Brain microvascular endothelial cell (primary cell): ENCODE measurements at places on chromosomes 13 and 19.

DNA sequence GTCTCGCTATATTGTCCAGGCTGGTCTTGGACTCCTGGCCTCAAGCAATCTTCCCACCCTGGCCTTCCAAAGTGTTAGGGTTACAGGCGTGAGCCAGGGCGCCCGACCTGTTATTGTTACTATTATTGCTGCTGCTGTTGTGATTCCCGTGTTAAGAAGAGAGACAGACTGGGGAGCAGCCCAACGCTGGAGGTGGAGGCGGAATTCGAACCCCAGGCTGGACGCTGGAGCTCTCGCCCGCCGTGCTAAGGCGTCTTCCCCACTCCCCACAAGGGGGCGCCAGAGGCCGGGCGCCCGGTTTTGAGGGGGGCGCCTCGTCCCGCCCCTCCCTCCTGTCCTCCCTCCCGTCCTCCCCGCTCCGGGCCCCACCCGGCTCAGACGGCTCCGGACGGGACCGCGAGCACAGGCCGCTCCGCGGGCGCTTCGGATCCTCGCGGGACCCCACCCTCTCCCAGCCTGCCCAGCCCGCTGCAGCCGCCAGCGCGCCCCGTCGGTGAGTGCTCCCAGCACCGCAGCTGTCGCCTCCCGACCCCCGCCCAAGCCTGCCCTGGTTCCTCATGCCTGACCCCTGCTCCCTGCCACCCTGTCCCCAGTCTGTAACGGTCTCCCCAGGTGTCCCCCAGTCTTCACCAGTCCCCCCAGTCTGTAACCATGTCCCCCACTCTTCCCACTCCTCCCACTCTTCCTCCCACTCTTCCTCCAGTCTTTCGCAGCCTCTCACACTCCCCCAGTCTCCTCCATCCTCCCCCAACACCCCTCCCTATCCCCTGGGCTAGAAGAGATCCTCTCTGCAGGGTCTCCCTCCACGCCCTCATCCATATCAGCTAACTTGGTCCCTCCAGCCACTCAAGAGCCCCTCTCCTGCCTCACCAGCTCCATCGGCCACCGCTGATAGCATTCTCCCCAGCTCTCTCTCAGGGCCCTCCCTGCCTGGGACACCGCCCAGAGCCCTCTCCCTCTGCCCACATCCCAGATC, at the start of gene EHD2:
TSS of gene EHD2 (plus strand) at position 377 of the 976 bp plus-strand sequence. CDS start 3,191 bp downstream, outside the sequence.
- DNase-seq, result peak; percentile 44

DNA sequence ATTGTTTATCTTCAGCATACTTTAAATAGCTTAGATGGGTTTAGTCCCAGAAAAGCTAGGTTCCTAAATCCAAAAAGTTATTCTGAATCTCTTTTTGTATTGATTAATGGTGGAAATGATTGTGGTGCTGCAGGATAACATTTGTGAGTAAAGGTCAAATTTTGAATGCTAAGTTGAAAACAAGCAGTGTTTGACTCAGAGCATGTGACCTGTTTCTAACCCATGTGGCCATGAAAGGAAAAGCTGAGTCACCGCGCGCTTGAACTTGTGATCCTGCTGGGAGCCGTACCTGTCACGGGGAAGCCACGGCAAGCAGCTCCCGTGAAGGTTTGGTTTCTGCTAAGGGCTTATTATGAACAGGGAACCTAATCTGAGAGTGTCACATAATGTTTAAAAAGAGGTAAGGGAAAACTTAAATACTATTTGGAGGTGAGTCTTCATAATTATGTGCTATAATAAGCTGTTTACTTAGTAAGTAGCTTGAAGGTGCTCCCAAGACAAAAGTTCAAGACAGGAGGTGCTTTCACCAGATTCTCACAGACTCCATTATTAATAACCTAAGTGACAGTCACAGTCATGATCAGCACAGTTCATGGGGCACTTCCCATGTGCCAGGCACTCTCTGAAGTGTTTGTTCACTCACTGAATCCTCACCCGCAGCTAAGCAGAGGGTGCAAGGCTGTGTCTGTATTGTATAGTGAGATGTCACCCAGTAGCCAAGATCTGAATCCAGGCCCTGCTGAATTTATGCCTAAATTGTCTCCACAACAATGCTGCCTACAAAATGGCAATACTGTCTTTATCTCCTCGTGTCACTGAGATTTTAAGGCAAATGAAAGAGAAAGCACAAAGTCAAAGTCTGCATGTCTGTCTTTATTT, 286.5 kb downstream of the MYO16 start:
- DNase-seq, result peak; percentile 96

DNA sequence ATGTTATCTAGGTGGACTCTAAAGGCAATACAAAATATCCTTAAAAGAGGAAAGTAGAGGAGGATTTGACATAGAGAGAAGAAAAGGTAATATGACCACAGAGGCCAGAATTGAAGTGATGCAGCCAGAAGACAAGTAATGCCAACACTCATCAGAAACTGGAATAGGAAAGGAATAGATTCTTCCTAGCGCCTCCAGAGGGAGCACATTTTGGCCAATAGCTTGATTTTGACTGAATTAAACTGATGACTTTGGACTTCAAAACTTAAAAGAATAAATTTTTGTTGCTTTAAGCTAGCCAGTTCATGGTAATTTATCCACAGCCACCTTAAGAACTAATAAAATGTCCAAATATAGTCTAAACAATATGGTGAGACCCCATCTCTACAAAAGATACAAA, 1921.9 kb downstream of the OLFM4 start:
- no peak for DNase-seq

DNA sequence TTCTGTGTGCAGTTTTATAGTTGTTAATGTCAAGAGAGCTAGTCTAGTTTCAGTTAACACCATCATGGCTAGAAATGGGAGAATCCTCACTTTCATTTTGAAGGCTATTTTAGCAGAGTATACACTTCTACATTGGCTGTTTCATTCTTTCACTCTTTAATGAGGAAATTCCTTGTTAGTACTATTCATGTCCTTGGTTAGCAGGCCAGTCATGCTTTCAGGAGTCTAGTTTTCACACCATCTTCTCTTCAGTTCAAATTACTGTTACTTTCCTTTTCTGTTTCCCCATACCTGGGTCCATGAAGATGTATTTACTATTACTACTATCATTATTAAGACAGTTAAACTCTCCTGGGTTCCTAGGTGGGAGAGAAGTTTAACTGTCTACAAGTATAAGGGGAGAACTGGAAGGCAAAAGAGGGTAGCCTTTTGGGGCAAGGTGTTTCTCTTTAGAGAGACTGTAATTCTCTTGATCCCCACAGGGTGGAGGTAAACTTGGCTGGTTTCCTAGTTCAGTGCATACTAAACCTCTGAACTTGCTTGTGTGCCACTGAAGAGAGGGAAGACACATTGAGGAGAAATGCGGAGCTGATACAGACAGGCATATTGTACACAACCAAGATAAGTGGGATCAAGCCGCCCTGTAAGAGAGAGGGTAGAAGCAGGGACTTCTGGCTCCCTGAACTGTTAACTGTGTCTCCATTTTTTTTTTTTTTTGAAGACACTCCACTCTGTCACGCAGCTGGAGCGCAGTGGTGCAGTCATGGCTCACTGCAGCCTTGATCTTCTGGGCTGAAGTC, 41.3 kb upstream of the IGFL4 start:
- peak; percentile 46 for DNase-seq

DNA sequence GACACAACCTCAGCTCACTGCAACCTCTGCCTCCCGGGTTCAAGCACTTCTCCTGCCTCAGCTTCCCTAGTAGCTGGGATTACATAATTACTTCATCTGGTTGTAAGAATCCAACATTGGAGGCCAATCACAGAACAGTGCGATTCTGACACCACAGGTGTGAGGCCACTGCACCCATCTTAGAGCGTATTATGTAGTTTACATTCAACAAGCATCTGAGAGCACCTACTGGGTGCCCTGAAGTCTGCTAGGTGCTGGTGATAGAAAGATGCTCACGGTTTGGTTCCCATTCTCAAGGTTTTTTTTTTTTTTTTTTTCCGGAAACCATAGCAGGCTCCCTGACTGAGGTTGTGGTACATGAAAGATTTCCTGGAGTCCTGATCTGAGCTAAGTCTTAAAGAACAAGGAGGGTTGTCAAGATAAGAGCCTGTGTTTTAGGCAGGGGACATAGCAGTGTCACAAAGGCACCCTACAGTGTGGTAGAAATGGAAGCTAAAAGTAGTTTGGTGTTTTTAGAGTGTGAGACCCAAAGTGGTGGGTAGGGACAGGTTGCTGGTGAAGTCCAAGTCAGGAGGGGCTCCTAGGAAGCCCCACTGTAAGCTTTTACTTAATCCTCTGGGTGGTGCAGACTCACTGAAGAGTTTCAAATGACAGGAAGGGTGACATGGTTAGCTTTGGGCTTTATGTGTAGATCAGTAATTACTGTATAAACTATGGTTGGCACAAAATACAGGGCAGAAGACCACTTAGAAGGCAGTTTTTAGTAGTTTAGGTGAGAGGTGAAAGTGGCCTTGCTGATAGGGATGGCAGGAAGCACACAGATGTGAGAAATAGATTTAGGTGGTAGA, 15.2 kb downstream of the SAE1 start:
- DNase-seq, result no peak

DNA sequence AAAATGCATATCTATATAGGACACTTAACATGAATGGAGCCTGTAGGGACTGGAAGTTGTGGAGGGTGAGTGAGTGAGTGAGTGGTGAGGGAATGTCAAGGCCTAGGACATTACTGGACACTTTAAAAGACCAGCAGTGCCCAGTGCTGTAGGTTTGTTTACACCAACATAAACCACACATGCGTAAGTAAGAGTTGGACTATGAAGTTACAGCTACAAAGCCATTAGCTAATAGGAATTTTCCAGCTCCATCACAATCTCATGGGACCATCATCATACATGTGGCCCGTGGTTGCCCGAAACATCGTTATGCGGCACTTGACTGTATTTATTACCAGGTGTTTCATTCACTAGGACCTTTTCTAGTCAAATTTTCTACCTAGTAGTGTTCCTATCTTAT, 49.2 kb downstream of the LATS2 start:
- DNase-seq, result no peak

DNA sequence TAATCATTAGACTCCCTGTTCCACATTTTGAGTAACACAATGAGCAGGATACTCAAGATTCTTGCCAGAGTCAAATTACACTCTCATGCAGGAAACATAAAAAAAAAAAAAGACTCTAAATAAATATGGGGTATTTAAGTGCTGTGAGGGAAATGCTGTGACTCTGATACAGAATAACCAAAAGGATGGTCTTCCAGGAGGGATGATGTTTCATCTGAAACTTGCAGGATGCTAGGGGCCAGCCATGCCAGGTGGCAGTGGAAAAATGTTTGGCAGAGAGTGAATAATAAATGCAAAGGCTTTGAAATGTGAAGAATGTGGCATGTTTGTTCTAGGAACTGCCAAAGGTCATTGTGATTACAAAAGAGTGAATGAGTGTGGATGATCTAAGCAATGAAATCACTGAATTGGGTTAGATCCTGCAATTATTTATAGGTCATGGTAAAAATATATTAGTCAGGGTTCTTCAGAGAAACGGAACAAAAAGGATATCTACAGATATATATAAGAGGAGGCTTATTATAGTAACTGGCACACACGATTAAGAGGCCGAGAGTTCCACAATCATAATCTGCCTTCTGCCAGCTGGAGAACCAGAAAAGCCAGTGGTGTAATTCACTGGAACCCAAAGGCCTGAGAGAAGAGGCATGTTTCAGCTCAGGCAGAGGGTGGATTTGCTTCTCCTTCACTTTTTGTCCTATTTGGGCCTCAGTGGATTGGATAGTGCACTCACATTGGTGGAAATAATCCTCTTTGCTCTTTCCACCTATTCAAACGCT, 1832.8 kb upstream of the MIR17HG start:
- DNase-seq, result peak; percentile 1

- no peak for DNase-seq
Observed at GRCh38 chr19:5478241-5478924, 23.2 kb downstream of the ZNRF4 start.

DNA sequence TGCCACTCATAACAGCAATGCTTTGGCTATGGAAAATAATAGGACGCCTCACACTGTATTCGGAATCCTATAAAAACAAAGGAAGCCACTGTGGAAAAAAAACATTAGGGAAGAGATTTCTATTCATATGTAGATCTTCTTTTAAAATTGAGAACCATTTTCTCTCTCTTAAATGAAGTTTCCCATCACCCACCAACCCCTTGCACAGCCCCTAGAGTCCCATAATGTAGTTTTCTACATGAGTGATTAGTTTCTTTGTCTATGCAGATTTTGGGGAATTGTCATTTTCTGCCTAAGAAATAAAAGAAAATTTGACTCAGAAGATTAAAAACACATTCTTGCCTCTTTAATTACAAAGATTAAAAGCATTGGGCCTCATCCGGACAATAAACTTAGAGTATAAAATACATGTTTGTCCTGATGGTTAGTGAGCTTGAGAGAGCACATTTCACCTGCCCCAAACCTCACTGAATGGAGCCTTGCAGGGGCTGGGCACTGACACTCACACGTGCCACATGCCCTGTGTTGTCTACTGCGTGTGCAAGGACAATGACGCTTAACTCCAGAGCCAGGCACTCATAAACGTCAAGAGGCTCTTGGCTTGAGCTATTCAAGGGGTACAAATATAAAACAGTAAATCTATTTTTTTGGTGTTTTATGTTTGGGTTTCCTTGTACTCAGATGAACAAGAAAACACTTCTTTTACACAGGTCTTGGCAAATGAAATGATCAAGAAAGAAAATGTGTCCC, 40.0 kb upstream of the KL start:
- no peak for DNase-seq

- DNase-seq, result no peak
Observed at GRCh38 chr13:107170270-107170931, 602.5 kb upstream of the ARGLU1 start.

GRCh38 chr19:5216141-5216847, 124.3 kb downstream of the PTPRS start:
- DNase-seq, result no peak

- DNase-seq, result no peak
Observed at GRCh38 chr19:47413941-47414340, 5.4 kb downstream of the MEIS3 start.

DNA sequence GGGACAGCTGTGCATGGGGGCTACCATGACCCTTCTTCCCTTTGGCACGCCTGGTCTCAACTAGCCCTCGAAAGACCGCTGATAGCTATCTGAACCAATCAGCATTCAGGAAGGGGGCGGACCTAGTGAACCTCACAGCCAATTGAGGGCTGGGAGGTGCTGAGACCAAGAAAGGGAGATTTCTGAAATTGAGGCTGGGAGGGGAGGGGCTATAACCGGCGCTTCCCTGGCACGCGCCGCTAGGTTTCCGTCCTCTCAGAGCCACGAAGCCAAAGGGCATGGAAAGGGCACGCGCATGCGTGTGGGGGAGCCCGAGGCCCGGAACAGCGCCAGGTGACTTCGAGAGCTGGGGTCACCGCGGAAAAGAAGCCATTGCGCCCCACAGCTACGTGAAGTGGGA, 4.2 kb upstream of the PAFAH1B3 start:
- no peak for DNase-seq

GRCh38 chr13:109160357-109160756, 530.9 kb downstream of the MYO16 start:
- no peak for DNase-seq

- DNase-seq, result no peak
Observed at GRCh38 chr19:3834349-3835054, 34.3 kb downstream of the ZFR2 start.

DNA sequence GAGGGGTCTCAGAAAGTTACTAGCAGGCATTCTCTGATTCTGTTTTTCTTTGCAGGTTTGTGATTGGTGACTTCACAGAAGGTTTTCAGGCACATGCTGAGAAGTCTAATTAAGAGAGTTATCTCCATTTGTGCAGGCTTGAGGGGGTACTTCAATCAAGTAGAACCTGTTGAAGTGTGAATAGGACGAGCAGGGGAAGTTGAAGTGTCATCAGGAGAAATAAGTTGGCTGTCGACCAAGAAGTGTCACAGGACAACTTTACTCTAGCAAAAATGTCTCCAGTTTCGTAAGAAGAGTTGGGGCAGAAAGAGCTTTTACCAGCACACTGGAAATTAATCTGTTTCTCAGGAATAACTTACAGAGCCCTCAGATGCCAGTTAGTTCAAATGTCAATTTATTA, 576.5 kb upstream of the SLITRK5 start:
- no peak for DNase-seq
